Activated naive CD4-positive, alpha-beta T cell treated with anti-CD3 and anti-CD28 coated beads, Interleukin-2, amount 10 ng/mL, durations not matched to agents 7 days and 5 days (primary cell): ENCODE measurements at places on chromosomes 5 and 9.

DNA sequence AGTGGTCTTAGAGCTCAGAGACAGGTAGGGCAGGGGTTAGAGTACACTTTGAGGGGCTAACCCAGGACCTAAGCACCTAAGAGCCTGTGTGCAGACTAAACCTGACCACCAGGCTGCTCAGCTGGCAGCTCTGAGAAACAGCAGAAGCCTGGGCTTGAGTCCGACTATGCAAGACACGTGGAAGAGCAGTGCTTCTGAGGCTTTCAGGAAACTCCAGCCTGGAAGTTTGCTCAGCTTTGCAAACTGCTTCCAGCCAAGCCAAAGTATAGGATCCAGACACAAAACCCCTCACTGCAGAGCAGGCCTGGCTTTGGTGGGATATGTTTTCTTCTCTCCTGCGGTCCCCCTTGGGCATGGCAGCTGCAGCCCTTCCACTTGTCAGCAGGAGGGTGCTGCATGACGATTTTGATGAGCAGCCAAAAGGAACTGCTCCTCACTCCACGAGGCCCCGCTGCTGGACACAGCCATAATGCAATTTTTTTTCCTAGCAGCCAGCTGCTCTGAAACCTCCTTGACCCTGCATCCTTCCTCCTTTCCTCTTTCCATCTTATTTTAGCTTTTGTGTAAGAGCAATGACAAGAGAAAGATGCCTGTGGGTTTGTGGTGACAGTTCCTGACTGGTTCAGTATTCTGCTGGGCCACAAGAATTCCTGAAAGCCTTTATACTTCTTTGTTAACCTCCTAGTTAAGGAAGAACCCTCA is 123.1 kb downstream of the LIFR start:
- DNase-seq = no peak

GRCh38 chr9:98084396-98084795 is 27.9 kb downstream of the NANS start:
- no peak for DNase-seq

DNA sequence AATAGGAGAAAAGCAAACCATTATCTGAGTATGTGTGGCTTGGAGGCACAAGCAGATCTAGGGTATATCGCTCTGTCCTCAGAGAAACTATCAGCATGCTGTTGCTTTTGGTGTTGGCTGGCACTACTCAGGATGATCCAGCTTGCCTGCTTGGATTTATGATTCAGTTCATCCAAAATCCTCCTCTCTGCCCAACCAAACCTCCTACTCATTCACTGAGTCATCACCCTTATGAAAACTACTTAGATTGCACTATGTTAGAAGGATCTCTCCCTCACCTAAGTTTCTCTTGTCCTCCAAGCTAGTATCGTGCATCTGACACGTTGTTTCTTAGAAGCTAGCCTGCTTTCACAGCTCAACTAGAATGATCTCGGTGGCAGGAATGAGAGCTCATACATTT is 14.2 kb upstream of the ZBED3 start:
- DNase-seq = no peak

- DNase-seq = no peak
These were observed 942.5 kb upstream of the WWC1 start for GRCh38 chr5:167348980-167349379.

GRCh38 chr5:74664551-74664950 is 20.5 kb upstream of the HEXB start:
- DNase-seq = no peak

DNA sequence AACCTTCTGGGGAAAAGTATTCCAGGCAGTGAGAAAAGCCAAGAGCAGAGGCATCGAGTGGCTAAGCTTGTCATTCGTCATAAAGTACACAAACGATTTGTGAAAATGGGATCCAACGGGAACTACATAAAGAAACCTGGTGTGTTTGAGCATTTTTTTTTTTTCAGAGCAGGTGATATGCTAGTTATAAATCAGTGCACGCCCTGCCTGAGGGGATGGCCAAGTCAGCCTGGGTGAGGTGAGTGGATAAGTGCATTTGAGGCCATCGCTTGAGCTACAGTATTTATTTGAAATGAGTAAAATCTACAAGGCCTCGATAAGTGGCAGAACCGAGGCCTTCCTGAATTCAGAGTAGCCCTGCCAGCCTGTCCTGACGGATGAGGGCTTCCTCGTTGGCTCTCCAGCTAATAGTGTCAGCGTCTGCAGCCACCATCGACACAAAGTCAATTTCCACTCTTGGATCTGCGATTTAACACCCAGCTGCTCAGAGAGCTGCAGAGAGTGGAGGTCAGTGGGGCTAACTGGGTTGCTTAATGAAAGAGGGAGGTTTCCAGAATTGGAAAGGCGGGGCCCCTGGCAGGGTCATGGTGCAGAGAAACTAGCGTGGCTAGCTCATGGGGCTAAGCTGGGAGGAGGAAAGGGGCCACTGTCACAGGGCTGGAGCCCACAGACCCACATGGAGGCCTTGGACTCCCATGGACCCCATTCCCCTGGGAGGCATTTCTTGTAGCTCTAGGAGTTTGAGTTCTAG is 27.3 kb downstream of the PPARGC1B start:
- DNase-seq = no peak

GRCh38 chr9:82367929-82368328 is 379.4 kb downstream of the SPATA31D1 start:
- DNase-seq = no peak

DNA sequence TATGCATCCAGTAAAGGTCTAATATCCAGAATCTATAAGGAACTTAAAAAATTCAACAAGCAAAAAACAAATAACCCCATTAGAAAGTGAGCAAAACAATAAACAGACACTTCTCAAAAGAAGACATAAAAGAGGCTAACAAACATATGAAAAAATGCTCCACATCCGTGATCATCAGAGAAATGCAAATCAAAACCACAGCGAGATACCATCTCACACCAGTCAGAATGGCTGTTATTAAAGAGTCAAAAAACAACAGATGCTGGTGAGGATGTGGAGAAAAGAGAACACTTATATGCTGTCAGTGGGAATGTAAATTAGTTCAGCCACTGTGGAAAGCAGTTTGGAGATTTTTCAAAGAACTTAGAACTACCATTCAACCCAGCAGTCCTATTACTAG is 86.1 kb downstream of the WWC1 start:
- peak; percentile 28 for DNase-seq

GRCh38 chr5:60978968-60979367 is 34.0 kb downstream of the NDUFAF2 start:
- DNase-seq = no peak

- no peak for DNase-seq
These were observed 186.4 kb downstream of the CDK5RAP2 start for GRCh38 chr9:120393386-120394057.

- DNase-seq = no peak
These were observed 179.7 kb upstream of the TLX3 start for GRCh38 chr5:171129308-171129707.

- no peak for DNase-seq
These were observed 47.4 kb downstream of the CYSTM1 start for GRCh38 chr5:140222416-140222815.

- DNase-seq = no peak
These were observed 111.5 kb downstream of the ICE1 start for GRCh38 chr5:5533927-5534326.

GRCh38 chr5:88426441-88426840 is 157.8 kb upstream of the TMEM161B start:
- DNase-seq = no peak

- DNase-seq = no peak
These were observed 46.5 kb downstream of the EPB41L4A start for GRCh38 chr5:112372543-112372942.

DNA sequence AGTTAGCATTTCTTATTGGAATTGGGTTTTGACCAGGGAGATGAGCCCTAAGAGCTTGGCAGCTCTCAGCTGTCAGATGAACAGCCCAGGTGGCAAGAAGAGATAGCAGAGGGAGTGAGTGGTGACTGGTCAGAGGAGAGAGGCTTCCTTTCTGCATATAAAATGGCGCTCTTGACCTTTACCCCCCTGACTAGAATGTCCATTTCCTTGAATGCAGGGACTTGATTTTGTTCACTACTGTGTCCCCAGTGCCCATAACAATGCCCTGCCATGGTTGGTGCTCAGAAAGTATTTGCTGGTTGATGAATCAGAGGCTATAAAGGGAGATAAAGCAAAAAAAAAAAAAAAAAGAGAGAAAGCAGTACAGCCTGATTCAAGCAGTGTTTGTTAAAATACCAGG is 7.2 kb downstream of the CHMP5 start:
- no peak for DNase-seq

DNA sequence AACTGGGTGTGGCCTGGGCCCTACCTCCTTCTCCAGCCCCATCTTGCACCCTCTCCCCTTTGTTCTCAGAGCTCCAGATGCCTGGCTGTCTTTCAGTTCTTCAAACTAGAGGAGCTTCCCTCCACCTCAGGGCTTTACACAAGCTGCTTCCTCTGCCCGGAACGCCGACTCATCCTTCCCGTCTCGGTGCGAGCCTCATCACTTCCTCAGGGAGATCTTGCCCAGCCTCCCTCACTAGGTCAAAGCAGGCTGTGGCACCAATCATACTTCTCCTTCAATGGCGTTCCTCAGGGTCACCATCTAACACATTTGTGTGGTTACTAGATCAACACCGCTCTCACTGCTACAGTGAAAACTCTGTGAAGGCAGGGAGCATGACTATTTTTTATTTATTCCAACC is 56.2 kb upstream of the ZSWIM6 start:
- DNase-seq = no peak

- DNase-seq = no peak
These were observed 43.3 kb downstream of the RAI14 start for GRCh38 chr5:34699155-34700077.

GRCh38 chr5:66848749-66849641 is 252.8 kb downstream of the MAST4 start:
- DNase-seq = no peak

DNA sequence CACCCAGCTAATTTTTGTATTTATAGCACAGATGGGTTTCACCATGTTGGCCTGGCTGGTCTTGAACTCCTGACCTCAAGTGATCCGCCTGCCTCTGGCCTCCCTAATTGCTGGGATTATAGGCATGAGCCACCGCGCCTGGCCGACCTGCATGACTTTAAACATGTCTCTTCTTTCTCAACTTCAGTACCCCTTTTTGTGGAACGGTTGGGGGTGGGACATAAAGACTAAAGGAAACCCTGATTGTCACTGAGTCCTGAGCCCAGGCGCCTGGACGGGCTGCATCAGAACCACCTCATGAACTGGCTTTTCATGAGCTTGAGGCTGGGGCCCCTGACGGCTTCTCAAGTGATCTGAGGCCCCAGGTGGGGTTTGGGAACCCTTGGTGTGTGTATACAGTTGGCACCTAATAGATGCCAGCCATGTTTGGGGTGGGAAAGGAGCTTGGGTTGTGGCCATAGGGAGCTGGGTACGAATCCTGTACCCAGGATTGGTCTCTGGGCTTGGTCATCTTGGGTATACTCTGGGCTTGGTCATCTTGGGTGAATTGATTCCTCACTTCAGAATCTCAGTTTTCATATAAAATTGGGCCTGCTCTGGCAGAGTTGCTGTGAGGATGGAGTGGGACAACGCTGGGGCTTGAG is 2.2 kb downstream of the GRK6 start:
- DNase-seq = no peak

- no peak for DNase-seq
These were observed 988 bp downstream of the GFM2 start for GRCh38 chr5:74765929-74766328.

GRCh38 chr9:89695441-89695891 is 90.7 kb downstream of the GADD45G start:
- DNase-seq = no peak

DNA sequence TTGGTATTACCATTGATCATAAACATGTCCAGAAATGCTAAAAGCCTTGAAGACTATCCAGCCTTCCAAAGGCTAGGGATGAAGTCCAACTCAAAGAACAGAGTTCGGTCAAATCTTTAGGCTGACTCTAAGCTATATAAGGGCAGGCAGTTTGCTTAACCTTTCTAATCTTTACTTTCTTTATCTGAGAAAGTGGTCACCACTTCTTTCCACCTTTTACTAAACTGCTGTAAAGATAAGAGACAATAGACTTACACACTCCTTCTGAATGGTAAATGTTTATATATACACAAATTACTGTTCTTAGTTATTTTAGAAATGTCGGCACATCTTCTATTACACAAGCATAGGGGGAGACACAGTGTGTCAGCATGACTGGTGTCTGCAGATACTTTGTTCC is 100.4 kb downstream of the NREP start:
- DNase-seq = no peak

DNA sequence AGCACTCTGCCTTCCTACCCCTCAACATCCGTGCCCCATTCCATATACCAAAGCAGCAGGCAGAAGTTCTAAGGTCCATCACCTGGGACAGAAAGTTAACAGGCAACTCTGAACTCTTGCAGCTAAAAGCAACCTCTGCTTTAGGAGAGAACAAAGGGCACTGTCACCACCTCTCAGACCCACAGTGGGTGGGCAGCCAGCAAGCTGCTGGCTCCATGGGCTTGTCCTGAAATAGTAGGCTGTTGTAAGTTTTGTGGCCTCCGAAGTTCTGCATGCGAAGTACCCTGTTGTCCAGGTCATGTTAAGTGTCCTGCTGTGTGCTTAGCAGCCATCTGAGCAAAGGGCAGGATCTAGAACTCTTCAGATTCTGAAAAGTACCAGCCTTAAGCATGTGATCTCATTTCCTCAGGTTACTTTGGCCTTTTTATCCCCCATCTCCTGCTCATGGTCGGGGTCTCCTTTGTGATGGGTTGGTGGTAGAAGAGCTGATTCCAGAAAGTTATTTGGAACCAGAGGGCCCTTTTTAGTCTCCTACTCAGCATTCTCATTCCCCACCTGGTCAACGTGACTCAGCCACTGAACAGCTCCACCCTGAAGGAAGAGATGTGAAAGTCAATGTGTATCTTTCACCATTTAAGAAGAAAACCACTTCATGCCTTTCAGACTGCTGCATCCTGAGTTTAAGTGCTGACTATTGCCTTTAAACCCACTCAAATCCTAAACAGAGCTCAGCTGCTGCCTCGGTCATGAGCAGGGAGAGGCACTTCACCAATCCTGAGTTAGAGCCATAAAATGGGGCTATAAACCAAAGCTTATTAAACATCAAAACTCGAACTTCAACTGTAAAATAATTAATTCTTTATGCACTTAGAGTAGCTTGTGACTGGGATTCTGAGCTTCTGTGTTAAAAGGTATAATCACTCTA is 121.4 kb downstream of the DPYSL3 start:
- DNase-seq = no peak

DNA sequence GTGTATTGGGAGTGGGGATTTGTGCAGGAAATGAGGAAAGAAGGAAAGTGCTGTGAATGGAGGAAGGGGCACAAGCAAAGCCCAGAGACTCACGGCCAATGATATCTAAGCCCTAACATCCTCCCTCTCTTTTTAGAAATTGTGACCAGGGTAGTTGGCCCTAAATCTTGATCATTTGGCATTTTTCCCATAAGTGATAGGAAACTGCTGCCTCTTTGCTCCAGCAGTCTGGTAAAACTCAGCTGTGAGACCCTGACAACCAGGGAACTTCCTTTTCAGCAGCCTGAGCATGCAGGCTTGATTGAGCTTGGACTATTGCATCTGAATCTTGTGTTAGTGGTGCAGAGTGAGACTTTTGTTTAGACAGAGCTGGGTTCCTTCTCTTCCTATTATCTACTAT is 9.6 kb upstream of the ADRB2 start:
- DNase-seq = no peak

- no peak for DNase-seq
These were observed 53.3 kb downstream of the PCA3 start for GRCh38 chr9:76817489-76817888.
